Muscle of arm (tissue), 14 donors: ENCODE measurements at places on chromosomes 16 and 17.

DNA sequence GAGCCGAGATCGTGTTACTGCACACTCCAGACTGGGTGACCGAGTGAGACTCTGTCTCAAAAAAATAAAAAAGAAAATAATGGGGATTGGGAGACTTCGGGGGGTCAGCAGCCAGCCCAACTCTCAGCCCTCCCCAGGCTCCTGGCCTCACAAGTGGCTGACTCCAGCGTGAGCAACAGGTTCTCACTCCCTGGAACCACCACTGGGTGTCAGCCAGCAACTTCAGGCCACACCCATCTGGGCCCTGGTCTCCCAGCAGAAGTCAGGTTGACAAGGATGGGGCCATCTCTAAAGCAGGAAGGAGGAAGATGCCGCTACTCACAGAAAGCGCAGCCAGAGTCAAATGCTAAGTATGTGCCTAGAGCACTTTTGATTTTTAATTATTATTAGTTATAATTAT, 139.4 kb downstream of the C16orf78 start:
- no peak for DNase-seq

DNA sequence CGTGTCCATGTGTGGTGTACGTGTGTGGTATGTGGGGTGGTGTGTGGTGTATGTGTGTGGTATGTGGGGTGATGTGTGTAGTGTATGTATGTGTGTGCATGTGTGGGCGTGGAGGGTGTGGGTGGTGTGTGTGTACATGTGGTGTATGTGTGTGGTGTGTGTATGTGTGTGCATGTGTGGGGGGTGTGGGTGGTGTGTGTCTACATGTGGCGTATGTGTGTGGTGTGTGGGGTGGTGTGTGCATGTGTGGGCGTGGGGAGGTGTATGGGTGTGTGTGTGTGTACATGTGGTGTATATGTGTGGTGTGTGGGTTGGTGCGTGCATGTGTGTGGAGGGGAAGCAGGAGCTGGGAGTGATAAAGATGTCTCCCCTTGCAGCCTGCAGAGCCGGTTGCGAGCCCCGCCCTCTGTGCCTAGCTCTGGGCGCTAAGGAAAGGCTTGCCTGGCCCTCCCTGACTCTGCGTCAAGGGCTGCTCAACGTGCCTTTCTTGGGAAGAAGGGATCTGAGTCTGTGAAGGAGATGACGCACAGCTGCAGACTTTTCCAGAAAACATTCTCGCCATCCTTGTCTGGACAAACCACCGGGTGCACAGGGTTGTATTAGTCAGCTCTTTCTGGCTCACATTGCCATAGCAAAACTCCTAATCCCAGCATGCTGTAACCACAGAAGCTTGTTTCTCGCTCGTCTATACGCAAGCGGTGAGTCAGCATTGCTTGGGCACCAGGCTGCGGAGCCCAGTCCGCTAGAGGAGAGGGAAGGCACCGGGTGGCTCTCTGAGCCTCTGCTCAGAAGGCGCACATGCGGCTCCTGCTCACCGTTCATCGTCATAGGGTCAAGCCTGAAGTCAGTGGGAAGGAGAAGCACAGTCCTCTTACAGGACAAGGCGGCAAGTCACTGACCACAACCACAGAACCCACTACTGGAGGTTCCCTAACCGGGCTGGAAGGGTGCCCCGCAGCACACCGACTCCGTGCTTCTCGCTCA, 2.0 kb upstream of the CD300H start:
- peak; percentile 11 for DNase-seq

- DNase-seq, result no peak
These were observed 51.5 kb downstream of the ENGASE start for GRCh38 chr17:79126139-79126538.

DNA sequence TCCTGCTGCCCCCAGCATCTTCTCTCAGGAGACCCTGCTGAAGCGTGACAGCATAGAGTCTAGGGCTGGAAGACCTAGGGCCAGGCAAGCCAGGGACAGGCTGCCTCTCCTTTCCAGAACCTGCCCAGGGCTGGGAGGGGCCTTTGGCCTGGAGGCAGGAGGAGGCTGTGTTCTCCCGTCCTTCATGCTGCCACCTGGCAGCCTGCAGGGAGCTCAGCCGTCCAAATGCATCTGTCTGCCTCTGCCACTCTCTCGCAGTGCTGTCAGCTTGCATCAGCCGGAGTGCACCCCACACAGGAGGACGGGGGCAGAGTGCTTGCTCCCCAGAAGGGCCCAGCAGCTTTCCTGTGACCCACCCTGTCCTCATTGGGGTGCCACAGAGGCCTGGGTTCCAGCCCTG, 31.3 kb downstream of the ARHGAP23 start:
- no peak for DNase-seq

DNA sequence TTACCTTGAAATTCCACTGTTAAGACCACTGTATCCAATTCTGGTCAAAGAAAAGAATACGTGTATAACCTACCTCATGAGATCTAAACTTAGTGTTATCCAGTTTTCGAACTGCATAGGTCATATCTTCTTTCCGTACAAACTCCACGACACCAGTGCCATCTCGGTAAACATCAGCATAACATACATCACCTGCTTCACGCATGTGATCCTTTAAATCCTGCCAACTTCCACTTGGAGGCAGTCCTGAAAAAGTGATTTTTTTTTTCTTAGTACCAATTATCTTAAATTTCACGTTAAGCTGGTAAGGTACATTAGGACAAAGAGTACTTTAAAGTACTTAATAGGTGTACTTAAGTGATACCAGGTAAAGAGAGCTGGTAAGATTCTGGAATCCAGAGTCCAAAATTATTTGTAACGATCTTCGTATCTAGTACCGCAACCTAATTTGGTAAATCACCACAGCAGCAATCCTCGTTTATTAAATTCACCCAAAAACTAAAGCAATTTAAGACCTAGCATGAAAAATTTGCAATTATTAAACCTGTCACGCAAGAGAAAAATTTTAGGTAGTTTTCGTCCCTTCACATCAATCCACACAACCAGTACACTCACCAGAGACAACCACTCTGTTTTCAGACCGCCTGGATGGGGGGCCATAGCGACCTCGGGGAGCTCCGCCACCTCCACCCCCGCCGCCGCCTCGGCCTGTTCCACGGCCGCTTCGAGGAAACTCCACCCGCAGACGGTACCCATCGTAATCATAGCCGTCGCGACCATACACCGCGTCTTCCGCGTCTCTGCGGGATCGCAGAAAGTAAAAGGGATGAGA, 1.1 kb downstream of the SRSF1 start:
- no peak for DNase-seq

GRCh38 chr17:78628547-78629435, 51.6 kb upstream of the DNAH17 start:
- no peak for DNase-seq

DNA sequence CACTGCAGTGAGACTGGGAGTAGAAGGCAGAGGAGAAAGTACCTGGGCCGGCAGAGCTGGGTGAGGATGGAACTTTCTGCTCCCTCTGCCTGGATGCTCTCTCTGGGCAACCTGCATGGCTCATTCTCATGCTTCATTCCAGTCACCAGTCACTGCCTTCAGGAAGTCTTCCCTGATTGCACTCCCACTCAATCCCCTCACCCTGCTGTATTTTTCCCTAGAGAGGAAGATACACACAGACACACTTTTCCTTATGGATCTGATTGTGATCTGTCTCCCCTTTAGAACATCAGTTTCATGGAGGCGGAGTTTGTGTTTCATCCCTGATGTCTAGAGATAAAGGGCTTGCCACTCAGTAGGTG, 44.9 kb downstream of the MEAK7 start:
- no peak for DNase-seq

DNA sequence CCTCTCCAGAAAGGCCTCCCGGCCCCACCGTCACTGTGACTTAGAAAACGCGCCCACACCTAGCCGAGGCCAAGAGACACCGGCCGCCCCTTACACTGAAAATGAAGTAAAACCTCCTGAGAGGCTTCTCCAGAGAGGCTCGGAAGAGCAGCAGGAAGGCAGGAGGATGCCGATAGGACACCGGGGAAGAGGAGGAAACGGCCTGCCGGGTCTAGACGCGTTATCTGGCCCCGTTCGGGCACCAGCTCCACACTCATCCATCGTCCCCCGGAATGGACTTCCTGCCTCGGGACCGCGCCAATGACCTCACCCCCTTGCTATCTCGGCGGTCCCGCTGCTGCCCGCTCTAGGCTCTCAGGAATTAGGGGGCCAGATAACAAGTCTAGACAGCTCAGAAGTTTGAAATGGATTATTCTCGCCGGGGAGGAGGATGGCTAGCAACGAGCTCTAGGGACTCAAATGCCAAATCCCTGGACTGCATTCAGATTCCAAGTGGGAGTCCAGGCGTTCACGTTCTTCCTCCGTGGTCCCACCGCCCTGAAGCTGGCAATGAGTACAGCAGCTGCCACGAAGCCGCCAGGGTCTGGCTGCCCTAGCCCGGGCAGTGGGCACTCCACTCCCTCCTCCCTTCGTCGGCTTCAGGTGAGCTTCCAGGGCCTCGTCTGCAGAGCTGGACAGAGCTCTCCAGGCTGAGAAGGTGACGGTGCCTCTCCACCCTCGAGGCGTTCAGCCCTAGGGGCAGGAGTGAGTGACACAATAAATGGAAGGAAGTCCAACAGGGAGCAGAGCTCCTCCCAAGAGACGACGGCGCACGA, 350.9 kb downstream of the FOXL1 start:
- no peak for DNase-seq

DNA sequence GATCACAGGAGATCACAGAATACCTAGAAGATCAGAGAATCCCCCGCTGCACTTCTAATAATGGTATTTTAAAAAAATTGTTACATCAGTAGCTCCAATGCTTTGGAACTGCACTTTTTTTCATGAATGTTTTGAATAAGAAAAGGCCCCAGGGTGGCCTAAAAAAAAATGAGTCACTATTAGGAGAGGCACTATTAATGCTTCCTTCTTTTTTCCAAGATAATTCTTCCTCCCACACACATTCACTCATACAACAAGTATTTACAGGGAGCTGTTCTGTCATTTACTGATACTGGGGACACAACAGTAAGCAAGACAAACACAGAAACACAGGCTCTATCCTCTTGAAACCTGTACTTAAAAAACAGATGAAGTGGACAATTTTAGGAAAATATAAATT, 675 bp upstream of the PDZD9 start:
- no peak for DNase-seq

GRCh38 chr16:67931712-67932461, at the start of gene CTRL:
TSS of gene CTRL (minus strand) at chr16:67931862. CDS start at chr16:67931852, 10 bp downstream.
- no peak for DNase-seq

DNA sequence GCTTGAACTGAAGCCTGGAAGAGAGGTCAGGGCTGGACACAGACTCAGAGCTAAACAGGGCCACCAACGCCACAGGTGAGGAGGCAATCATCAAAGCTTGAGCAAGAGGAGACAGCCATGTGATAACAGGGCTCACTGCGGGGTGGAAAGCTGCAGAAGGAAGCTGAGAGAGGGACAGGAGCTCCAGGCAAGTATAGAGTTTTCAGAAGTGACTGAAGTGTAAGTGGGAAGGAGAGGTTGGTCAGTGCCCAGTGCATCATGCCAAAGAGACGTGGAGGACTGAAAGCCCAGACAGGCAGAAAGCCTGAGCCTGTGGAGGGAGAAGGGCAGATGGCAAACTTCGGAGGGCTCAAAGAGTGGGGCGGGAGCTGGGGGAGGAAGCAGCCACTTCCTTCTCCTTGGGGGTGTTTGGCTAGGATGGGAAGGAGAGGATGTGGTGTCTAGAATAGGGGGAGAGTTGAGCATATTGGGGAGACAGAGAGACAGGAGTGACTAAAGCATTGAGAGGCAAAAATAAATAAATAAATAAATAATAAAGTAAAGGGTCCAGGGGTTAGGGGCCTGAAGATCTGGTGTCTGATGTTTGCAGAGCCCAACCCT, 2.6 kb downstream of the KIFC3 start:
- DNase-seq, result no peak

- DNase-seq, result no peak
These were observed 231.6 kb upstream of the CDH5 start for GRCh38 chr16:66134875-66135274.

- no peak for DNase-seq
These were observed 10.5 kb upstream of the PPP1R27 start for GRCh38 chr17:81845361-81845760.

GRCh38 chr16:6903671-6904070, 429.0 kb upstream of the RBFOX1 start:
- no peak for DNase-seq

- no peak for DNase-seq
These were observed 89.2 kb downstream of the MAP2K6 start for GRCh38 chr17:69503711-69504110.

DNA sequence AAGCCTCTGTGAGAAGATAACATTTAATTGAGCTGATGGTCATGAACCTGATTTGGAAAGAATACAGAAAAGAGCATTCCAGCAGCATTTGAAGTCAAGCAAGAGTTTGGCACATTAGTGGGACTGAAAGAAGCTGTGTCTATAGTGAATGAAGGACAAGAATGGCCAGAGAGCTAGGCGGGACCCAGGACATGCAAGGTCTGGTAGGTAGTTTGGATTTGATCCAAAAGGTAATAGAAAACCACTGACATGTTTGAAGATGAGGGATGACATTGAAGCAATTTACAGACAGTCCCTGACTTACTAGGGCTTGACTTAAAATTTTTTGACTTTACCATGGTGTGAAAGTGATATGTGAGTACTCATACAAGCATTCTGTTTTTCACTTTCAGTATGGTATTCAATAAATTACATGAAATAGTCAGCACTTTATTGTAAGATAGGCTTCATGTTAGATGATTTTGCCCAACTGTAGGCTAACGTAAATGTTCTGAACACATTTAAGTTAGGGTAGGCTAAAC, 7.6 kb downstream of the CYB5B start:
- no peak for DNase-seq

- DNase-seq, result no peak
These were observed 22.7 kb downstream of the SLC6A4 start for GRCh38 chr17:30212750-30213149.

- DNase-seq, result no peak
These were observed 460.4 kb upstream of the ASIC2 start for GRCh38 chr17:33753452-33753851.

- DNase-seq, result peak; percentile 54
These were observed 82.0 kb upstream of the ALOX12 start for GRCh38 chr17:6913608-6914443.

DNA sequence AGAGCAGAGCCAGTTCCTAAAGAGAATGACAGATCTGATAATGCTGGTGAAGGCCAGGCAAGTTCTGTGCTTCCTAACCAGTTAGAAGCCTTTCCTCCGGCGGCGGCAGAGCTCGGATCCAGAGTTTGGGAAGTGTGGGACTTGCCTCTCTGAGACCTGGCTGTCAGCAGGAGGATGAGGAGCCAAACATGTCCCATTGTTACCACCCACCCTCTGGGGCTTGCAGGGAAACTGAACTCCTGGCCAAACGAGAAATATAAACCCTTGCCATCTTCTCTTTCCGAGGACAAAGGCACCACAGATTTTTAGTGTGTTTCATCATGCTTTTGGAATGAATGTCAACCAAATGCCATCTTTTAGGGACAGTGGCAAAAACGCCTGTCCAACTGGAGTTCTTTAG, 80.2 kb upstream of the SMURF2 start:
- no peak for DNase-seq

DNA sequence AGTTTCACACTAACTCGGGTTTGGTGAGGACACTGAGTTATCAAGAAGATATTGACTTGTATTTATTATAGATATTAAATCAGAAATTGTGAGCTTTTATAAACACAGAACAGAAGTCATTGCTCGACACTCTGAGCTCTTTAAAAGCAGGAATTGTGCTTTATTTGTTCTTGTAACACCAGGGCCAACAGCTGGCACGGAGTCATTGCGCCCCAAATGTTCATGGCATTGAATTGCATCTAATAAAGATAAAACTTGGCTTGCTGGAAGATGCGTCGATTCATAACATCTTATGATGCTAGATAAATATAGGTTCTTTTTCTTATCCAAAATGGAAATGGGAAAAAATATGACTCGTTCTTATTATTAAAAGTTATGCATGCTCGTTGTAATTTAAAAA, 11.8 kb upstream of the MLYCD start:
- no peak for DNase-seq
